BJ (cell line): ENCODE measurements at places on chromosomes 6 and 20. TPM values are rescaled to one million over a fixed set of nuclear protein-coding genes. Genes with fewer than 3 reads are reported as not detected.

DNA sequence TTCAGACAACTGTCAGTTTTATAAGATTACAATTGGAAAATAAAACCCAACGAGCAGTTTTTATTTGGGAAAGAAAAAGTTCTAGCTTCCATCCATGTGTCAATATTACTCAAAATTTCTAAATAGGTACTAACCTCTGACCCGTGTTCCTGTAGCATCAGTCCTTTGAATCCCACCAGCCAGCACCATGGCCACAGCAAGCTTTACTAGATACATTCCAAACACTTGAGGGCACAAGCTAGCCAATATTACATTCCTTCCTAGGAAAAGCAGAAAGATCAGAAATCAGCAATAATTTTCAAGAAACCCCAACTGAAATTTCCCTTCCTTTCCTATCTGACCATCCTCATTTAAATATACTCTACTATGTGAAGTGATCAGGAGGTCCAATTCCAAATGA, 19.2 kb downstream of the ASF1A start:
- no peak for DNase-seq

GRCh38 chr6:130825772-130826441, 1.3 kb upstream of the SMLR1 start:
- DNase-seq, result no peak

GRCh38 chr6:132192631-132193030, 208.6 kb downstream of the MOXD1 start:
- DNase-seq, result no peak

CCN2 gene
- 318 and 326 TPM in 2 replicates for polyA plus RNA-seq

RAET1G gene
- polyA plus RNA-seq, result 0.77 and 1.1 TPM in 2 replicates

SLC32A1 gene
- not detected in 2 replicates for polyA plus RNA-seq

DNA sequence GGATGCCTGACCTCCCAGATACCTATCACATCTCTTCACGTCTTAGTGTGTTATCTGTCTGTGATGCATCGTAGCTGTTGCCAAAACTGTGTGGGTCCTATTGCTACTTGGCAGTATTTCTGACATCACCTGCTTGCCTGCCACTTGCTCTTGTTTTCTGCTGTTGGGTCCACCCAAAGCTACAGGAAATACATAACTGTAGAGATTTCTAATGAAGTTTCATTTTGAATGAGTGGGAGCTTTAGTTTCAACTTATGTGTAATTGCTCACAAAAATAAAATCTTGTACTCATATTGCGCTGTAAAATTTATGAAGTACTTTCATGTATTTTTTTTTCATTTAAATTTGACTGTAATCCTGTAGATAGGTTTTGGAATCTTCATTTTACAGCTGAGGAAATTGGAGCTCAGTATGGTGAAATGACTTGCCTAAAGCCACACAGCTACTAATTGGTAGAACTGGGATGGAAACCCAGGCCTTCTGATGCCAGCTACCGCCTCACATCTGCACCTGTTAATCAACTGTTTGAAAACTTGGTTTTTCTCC, 113.6 kb upstream of the MAN1A1 start:
- DNase-seq, result no peak

GHRH gene
- not detected in 2 replicates for polyA plus RNA-seq
